ENCODE measurements at places on chromosomes 1 and 21.

DNA sequence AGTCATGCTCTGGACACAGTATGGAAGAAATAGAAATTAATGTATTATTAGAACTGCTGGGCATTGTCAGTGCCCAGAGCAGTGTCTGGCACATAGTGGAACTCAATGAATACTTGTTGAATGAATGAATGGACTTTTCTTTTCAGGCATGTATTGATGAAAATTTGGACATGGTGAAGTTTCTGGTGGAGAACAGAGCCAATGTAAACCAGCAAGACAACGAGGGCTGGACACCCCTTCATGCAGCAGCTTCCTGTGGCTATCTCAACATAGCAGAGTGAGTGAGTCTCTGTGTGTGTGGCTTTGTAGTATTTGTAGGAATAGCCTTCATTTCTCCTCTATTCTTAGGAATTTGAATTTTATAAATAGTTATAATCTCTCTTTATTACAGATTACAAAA is 68.1 kb downstream of the PPP1R12B start:
- no peak for DNase-seq

DNA sequence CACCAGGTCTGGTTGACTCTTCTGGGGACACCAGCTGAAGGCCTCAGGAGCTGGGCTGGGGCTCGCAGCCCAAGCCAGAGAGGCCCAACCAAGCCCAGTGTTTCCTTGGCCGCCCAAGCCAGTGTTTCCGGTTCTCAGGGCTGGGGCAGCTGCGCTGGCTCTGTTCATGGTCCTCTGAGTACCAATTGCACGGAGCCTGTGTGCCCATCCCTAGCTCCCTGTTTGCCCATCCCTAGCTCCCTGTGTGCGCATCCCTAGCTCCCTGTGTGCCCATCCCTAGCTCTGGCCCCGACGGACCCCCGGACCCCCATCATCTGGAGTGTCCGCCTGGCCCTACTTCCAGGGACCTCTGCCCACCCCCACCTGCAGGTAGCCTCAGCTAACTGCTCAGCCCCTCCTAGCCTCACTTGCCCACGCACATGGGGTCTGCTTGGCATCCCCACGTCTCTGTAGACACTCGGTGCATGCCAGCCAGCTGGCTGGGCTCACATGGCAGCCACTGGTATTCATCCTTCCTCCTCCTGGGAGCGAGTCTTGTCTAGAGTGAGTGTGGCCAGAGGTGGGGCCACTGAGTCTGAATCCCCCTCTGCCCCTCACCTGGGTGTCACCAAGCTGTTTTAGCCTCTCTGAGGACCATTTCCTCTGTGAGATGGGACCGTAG is 64.0 kb downstream of the WNT9A start:
- DNase-seq: no peak

DNA sequence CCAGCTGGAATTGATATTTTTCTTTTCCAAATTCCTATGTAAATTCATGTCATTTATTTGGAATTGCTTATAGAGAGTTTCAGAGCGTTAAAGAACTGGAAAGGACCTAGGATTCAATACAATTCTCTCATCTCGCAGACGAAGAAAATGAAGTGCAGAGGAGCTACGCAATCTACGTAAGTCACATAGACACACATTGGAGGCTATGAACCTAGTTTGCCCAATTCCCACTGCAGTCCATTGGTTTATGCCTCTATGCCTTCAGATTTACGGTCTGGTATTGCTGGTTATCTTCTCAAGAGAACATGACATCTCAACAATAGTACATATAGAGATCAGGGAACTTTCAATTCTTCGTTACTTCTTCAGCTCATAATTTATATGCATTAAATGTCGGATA is 971 bp upstream of the RNF2 start:
- no peak for DNase-seq

DNA sequence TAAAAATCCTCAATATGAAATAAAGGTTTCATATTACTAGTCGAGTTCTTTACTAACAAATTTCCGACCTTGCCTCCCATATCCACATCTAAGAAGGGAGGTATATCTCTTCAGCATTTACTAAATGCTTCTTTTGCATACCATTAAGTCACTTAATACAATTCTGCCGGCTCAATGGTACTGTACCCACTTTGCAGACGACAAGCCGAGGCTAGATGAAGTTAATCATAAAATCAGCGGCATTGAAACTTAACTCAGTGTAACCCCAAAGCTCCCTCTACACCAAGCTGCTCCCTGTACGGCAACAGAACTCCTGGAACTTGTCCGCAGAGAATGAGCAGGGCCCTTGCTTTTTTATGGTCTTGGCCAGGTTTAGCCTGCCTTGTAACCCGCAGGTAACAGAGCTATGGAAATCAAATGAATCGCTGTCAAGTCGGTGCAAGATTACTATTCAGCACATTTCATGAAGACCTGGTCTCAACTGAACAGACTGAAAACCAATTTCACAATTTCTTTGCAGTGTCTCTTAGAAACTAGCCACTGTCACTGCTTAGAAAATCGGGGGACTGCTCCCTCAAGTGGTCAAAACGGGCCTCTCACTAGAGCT is 738 bp downstream of the INTS7 start:
- DNase-seq: no peak

- no peak for DNase-seq
Measured at GRCh38 chr1:207789792-207790787, 38.2 kb downstream of the CD46 start.

DNA sequence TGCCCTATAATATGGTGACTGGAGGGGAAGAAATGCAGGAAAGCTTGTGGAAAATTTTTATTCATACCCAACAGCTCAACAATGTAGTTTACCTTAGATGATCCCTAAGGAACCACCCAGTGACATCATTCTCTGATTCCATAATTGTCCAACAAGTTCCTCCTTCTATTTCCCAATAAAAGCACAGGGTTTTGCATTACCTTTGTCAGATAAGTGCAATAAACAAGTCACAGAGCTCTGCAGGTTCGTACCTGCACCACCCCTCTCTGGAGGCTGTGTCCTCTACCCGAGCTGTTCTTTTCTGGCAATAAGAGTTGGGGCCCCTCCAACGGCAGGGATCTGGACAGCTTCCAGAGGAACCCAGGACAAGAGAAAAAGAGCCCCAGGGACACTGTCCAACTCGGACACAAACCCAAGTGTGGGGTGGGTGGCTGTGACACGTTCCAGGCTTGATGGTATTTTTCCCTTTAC is 38.8 kb downstream of the RCAN1 start:
- no peak for DNase-seq

GRCh38 chr1:191206513-191207207 is 729.0 kb upstream of the BRINP3 start:
- DNase-seq: no peak

GRCh38 chr1:62905309-62905708 is 121.4 kb downstream of the ATG4C start:
- no peak for DNase-seq

DNA sequence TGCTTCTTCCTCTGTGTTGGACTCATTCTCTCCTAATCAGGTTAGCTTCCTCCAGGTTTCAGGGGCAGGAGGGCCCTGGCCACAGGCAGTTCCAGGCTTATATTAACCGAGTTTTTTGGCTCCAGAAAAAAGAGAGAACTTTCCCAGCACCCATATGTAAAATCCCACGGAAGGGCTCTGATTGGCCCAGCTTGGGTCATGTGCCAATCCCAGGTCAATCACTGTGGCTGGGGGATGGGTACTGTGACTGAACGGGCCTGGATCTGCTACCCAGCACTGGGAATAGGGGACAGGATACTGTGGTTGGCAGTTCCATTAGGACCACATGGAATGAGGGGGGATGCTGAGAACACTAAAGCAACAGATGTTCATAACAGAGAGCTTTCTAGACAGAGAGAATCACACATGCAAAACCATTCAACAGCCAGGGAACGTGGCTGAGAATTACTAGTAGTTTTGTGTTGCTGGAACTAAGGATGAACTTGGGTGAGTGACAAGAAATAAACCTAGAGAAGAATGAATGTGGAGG is 51.1 kb upstream of the NEK2 start:
- no peak for DNase-seq

DNA sequence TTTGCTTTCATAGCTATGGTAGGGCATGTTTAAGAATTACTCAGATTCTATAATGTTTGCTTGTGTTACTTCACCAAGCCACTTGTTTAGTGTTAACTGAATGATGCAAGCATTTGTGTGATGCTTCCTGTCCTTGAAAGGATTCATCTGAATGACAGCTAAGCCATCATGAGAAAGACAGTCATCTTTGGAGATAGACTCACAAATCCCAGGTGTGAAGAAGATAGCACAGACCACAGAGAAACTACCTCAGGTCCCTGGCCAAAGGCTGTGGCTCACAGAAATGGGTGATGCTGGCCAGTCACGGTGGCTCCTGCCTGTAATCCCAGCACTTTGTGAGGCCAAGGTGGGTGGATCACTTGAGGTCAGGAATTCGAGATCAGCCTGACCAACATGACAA is 321.4 kb downstream of the DPYD start:
- no peak for DNase-seq

DNA sequence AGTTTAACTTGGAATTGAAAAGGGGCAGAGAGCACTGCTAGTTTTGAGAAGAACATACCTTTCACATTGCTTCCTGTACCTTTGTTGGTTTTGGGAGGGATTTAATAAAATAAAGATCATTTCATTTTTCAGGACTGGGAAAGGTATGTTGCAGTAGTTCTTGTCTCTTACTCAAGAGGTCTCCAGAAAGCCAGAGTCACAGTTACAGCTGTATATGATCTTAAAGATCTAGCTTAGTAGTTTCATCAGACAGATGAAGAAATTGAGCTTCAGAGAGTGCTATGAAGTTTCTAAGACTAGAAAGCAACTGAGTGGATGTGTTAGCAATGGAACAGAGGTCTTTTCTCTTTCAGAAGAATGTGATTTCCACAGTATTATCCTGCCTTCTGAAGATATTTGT is 1.0 kb downstream of the OR10K2 start:
- DNase-seq: no peak

- DNase-seq: no peak
Measured at GRCh38 chr21:38286739-38287471, 30.1 kb downstream of the KCNJ15 start.

DNA sequence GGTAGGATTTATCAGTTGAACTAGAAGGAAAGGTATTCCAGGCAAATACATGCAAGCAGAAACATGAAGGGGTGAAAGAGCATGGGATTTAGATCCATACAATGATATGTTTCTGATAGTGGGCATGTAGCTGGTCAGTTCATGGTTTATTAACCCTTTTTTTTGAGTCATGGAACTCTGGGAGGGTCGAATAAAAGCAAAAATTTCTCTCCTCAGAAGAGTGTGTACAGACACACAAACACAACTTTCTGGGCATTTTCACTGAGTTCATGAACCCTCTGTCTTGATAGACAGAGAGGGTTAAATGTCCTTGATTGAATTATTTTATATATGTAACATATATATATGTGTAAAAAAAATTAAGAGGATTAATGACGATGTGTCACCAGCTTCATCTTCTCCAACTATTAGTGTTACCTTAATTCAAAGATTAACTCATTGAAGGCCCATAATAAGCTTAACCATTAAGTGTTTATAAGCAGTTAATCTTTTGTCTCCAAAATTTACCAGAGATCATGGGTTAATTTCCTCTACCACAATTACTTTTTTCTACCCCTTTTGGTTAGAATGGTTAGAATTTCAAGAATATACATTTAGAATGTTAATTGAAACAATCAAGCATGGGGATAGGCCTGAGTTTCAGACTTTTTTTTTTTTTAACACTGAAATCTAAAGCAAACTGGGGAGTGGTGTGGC is 4.6 kb downstream of the JUN start:
- no peak for DNase-seq

DNA sequence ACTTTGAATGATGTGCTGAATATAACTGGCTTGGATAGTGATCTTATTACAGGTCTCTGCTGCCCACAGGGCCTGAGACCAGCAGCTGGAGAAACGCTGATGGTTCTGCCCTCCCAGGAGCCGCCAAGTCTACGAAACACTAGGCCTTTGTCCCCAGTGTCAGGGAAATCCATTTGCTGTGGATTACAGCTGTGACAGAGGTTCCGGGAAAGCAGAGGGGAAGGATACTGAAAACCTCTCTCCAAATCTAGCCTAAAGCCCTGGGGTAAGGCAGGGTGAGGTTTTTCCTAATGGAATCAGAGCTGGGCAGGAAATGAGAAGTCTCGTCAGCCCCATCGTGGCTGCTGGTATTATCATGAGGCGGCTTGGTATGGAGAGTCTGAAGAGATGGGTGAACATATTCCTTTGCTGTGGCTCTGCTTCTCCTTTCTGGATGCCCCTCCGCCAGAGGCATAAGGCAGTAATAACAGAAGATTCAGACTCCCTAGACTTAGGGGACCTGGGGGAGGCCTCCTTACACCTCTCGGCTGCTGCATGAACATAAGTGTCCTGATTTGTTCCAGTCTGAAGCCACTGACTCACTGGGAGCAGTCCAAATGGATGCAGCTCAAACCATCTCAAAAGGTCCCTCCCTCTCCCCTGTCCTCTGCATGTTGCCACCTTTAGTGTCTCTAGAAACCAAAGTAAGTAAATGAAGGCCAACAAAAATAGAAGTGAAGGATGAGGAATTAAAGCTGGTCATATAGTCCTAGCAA is 48.1 kb downstream of the PHC2 start:
- no peak for DNase-seq

DNA sequence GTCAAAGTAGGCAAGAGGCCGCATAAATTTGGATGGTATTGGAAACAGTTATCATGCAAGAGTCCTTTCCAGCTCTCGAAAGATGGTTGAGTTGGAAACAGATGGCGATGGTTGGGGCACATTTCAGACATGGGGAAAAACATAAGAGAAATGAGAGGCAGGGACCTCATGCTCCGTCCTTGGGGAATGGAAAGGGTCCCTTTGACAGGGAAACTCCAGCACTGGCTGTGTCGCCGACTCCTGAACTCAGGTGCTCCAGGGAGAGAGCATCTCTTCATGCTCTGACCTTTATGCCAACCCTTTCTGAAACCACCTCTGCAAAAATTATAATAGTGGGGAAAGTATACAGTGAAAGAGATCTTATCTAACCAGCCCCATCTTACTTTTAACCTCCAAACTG is 36.8 kb upstream of the COL6A2 start:
- DNase-seq: no peak

- no peak for DNase-seq
Measured at GRCh38 chr1:212512816-212513559, 80.3 kb downstream of the NENF start.

- DNase-seq: no peak
Measured at GRCh38 chr1:89546082-89546889, 21.7 kb downstream of the LRRC8B start.

DNA sequence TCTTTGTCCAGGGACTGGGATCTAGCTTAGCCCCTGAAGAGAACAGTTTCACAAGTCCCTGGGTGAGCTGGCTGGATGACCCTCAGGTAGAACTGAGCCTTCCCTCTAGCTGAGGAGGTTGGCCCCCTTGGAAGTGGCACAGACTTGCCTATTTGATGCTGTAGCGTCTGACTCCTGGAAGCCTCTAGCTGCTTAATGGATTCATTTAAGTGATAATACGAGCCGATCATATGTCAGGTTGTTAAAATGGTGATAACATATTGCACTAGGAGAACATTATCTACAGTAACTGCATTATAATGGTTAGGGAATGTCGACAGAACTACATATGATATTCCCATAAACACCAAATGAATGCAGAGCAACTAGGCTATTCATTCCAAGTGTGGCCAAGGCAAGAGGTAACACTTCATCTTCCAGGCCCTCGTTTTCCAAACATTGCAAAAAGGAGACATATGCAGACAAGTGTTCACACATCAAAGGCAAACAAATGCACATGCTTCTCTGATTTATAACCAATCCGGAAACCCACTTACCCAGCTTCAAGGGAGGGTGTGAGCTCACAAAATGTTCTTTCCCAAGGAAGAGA is 340.1 kb upstream of the PLXNA2 start:
- DNase-seq: no peak

- DNase-seq: no peak
Measured at GRCh38 chr1:151493042-151493441, 18.1 kb upstream of the CGN start.

GRCh38 chr1:179969962-179970361 is 15.4 kb downstream of the CEP350 start:
- no peak for DNase-seq

- no peak for DNase-seq
Measured at GRCh38 chr21:43922949-43923348, 57.9 kb downstream of the AGPAT3 start.

Measured in stimulated activated CD4-positive, alpha-beta T cell treated with anti-CD3 and anti-CD28 coated beads, TNF-alpha, amount 100 ng/mL, for 1 hour (primary cell).